Stimulated activated CD4-positive, alpha-beta T cell treated with anti-CD3 and anti-CD28 coated beads, TNF-alpha, amount 100 ng/mL, for 1 hour (primary cell): ENCODE measurements at places on chromosomes 2 and 18.

- DNase-seq = no peak
Measured at GRCh38 chr2:233264667-233265066, 13.2 kb downstream of the ATG16L1 start.

DNA sequence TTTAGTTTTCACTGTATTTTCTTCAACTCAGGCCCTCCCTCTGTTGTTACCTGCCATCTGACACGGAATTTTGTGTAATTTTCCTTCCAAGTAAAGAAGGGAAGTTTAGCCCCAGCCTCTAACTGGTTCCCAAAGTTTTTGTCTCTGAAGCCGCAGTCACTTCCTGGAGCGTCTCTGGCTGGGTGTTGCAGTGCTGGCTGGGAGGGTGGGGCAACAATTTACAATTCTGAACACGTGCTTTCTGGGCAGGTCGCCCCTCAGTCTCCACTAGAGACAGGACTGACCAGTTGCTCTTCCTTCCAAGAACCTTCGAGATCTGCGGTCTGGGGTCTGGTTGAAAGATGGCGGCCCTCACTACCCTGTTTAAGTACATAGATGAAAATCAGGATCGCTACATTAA, 3.5 kb downstream of the CNDP2 start:
- DNase-seq = no peak

GRCh38 chr18:7025194-7025593, 92.4 kb downstream of the LAMA1 start:
- DNase-seq = no peak

- no peak for DNase-seq
Measured at GRCh38 chr2:120348737-120349439, 3.0 kb downstream of the INHBB start.

DNA sequence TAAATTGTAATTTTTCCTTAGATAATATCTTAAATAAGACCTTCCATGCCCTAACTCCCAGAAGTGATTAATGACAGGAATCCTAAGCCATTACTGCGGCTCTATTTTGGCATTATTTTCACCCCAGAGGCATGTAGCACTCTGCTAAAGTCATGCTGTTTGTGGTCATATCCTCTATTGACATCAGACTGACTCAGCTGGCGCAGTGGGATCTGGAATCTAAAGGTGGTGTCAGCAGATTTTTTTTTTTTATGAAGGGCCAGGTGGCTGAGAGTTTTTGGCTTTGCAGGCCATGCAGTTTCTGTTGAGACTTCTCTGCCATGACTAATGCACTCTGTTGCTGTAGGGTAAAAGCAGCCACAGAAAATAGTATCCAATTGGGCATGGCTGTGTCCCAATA, 64.1 kb upstream of the ACVR1C start:
- no peak for DNase-seq

- DNase-seq = no peak
Measured at GRCh38 chr18:45802814-45803492, 22.5 kb upstream of the SIGLEC15 start.

DNA sequence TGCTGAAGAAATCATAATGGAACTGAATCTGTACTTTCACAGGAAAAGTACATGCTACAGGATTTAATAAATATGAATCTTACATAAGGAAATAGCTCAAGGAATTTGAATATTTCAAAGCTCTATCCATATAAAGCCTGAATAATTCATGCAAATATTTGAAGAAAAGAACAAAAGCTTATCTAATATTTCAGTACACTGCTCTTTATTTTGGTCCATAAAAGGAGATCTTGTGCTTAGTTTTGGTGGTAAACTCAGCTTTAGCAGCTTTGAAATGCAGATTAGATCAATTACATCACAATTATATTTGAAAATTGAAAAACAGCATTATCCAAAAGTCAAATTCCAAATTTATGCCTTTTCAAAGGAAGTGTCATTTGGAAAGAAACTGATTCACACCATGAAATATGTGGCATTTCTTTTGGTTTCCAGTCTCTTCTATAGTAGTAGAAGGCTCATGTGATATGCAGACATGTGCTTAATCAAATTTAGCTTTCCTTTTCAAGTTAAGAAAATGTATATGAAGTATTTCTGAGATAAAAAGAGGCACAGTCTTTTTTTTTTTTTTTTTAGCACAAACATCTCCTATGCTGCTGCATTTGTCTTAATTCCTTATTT, 42.1 kb upstream of the MAP4K3 start:
- DNase-seq = no peak

DNA sequence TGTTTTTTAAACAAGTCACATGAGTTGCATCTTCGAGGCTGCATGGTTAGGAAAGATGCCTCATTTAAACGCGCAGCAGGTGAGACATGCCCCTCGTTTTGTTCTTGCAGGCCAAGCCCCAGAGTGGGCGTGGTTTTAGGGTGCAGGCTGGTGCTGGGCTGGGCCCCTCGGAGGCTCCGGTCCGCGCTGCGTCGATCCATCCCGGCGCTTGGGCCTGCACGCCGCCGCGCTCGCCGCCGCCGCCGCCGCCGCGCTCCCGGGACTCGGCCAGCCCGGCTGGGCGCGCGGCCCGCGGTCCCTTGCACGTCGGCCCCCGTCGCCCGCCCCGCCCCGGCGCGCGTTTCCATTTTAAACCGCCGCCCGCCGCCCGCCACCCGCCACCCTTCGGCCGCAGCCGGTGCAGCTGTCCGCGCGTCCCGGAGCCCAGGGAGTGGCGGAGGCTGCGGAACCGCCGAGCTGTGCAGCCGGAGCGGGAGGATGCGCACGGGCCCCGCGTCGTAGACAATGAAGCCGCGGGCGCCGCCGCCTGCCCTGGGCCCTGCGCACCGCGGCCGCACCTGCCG, 175.5 kb downstream of the AGAP1 start:
- DNase-seq = no peak

DNA sequence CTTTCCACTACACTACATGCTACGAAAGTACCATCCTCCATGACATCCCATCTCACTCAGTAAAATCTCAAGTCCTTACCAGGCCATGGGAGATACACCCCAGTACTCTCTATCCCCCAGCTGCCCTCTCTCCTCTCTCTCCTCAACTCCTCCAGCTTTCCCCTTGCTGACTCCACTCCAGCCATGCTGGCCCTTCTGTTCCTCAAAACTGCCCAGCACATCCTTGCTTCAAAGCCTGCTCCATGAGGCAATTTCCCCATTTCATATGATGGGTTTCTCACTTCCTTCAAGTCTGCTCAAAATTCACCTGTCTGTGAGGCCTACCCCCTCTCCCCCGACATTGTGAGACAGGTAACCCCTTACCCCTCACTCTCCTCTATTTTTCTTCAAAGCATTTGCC, 8.6 kb downstream of the CHN1 start:
- DNase-seq = no peak

DNA sequence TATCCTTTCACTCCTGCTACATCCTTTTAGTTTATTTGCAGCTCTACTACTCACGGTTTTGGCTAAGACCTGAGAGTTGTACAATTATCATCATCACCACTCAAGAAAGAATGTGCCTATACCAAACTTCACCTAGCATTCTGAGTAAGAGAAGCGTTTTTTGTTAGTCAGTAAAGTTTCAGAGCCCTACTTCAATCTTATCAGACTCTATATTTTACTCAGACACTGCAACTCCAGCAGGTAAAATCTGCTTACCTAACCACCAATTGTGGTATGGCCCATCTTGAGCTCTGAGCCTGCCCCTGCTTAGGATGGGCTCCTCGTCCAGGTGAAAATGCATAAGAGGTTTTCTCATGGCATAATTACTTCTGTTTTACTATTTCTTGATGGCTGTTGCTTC, 37.1 kb downstream of the ICOS start:
- no peak for DNase-seq

DNA sequence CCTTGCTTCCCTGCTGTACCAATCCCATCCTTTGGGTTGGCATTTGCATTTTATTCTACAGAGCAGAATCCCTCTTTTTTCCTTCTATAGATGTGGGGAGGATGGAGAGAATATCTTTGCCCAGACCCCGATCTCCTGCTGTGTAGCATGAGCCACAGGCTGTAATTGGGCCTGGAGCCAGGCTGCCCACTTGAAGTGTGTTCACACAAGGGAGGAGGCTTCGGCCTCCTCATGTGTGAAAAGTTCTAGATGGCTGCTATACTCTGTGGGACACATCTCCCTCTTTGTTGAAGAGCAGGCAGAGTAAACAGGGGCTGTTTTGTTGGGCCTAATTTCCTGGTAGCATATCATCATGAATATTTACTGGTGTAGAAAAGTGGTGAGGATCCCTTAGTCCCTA, 126.3 kb downstream of the XRCC5 start:
- DNase-seq = no peak
